ENCODE measurements at places on chromosomes 3 and 15.

GRCh38 chr3:65751123-65751700, 287.5 kb downstream of the MAGI1 start:
- no peak for DNase-seq
- no peaks in the 10 kb centered on the region for H3K36me3 ChIP-seq
- no peak overlapping the region for H3K4me3 ChIP-seq
- H3K27ac ChIP-seq, result no peak overlapping the region
- no peaks in the 10 kb centered on the region for H3K4me1 ChIP-seq

DNA sequence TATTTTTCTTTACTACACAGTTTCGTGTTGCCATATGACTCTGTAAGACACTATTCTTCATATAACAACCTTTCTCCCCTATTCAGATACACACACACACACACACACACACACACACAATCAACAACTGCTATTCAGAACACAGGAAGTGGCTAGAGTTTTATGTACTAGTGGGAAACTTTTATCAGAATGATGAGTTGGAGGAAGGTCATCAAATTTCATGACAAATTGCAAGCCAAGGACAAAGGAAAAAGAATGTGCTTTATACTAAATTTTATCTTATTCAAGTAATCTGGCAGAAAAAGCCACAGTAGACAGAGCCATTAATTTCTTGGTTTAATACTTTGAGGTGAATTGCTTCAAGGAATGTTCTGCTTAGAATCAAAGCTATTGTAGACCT, 899.8 kb downstream of the ROBO2 start:
- no peaks in the 10 kb centered on the region for H3K27me3 ChIP-seq
- H3K27ac ChIP-seq, result no peak overlapping the region
- no peak overlapping the region for H3K4me3 ChIP-seq
- no peaks in the 10 kb centered on the region for H3K4me1 ChIP-seq
- H3K36me3 ChIP-seq, result no peaks in the 10 kb centered on the region
- DNase-seq, result no peak

DNA sequence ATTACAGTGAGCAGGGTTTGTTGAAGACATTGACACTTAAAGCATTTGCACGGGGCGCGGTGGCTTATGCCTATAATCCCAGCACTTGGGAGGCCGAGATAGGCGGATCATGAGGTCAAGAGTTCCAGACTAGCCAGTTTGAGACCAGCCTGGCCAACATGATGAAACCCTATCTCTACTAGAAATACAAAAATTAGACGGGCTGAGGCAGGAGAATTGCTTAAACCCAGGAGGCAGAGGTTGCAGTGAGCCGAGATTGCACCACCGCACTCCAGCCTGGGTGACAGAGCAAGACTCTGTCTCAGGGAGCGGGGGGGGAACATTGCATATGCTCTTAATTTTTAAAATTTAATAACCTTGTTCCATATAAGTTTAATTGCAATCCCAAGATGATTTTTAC, 11.9 kb downstream of the STT3B start:
- no peak for DNase-seq
- H3K27me3 ChIP-seq, result no peaks in the 10 kb centered on the region
- H3K4me1 ChIP-seq, result peaks cover 6% of the 10 kb centered on the region

DNA sequence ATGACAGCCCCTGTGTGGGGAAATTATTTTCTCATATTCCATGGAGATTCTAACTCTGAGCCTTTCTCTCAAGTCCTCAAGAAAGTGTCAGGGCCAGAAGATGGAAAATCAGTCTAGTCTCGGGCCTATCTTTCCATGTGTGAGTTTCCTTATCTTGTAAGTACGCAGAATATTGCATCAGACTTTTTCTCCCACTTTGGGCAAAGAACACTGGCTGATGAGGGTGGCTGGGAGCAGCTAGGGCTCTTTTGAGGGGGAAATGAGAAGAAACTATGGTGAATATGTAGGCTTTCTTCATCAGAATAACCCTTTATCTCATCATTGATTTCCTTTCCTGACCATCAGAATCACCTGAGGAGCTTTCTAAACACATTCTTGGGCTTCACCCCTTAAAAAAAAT, 264.0 kb downstream of the CLSTN2 start:
- no peak for DNase-seq
- no peak overlapping the region for H3K27ac ChIP-seq
- H3K4me3 ChIP-seq, result no peak overlapping the region
- no peaks in the 10 kb centered on the region for H3K36me3 ChIP-seq
- no peaks in the 10 kb centered on the region for H3K27me3 ChIP-seq

DNA sequence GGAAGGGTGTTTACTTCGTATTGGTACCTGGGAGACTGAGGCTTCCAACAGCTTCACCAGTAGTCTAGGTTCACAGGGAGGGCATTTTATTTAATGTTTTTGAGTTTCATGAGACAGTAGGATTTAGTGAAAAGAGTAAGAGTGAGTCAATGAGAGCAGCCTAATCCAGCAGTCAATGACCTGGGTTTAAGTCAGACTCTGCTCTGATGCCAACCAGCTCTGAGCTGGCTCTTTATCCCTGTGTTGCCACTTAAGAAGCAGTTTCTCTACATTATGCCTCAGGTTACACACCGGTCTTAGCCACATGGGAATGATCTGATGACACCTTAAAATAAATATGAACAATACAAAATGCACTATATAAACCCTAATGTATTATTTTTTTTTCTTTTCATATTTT, 59.4 kb upstream of the KCNMB2 start:
- H3K27ac ChIP-seq, result no peak overlapping the region
- no peaks in the 10 kb centered on the region for H3K4me1 ChIP-seq
- no peak overlapping the region for H3K4me3 ChIP-seq
- no peak for DNase-seq
- H3K27me3 ChIP-seq, result no peaks in the 10 kb centered on the region

- DNase-seq, result peak; percentile 57
- peak overlapping the region; percentile 84 for H3K27ac ChIP-seq
- no peak overlapping the region for H3K4me3 ChIP-seq
- H3K27me3 ChIP-seq, result no peaks in the 10 kb centered on the region
- H3K36me3 ChIP-seq, result peaks cover 1% of the 10 kb centered on the region
Measured at GRCh38 chr15:64921711-64922110, 10.0 kb downstream of the ANKDD1A start.

Measured in ascending aorta (tissue), 2 donors.